ENCODE measurements at places on chromosomes 2 and 18. TPM values are rescaled to one million over a fixed set of nuclear protein-coding genes. Genes with fewer than 3 reads are reported as not detected.

INHBB gene
- total RNA-seq: not detected

GTF2A1L gene
- total RNA-seq: not detected

FLACC1 gene
- 0.48 TPM for total RNA-seq

NAT8 gene
- total RNA-seq: not detected

CXCR1 gene
- total RNA-seq: not detected

CLEC4F gene
- total RNA-seq: not detected

CENPA gene
- 38.0 TPM for total RNA-seq

LYPD1 gene
- not detected for total RNA-seq

AFTPH gene
- total RNA-seq: 35.2 TPM

C1GALT1C1L gene
- total RNA-seq: not detected

All from activated CD4-positive, alpha-beta T cell treated with anti-CD3 and anti-CD28 coated beads for 36 hours (primary cell).